ENCODE measurements at places on chromosomes 4 and X.

DNA sequence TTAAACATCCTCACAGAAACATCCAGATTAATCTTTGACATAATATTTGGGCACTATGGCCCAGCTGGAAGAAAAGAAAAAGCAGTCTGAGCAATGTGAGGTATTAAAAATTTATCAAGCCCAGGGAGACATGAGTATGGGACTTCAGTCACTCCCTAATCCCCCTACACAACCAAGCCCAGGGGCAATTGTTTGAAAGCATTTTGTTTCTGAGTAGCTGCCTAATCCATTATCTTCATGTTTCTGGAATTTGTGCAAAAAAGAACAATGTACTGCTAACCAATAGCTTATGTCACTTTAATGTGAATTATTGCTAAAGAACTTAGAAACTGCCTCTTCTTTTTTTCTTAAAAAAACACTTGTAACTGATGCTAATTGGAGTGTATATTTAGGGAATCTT is 360.7 kb downstream of the TEX13C start:
- no peak overlapping the region for H3K4me3 ChIP-seq
- H3K27ac ChIP-seq: no peak overlapping the region
- H3K4me1 ChIP-seq: no peaks in the 10 kb centered on the region
- H3K27me3 ChIP-seq: no peaks in the 10 kb centered on the region
- no peaks in the 10 kb centered on the region for H3K36me3 ChIP-seq

DNA sequence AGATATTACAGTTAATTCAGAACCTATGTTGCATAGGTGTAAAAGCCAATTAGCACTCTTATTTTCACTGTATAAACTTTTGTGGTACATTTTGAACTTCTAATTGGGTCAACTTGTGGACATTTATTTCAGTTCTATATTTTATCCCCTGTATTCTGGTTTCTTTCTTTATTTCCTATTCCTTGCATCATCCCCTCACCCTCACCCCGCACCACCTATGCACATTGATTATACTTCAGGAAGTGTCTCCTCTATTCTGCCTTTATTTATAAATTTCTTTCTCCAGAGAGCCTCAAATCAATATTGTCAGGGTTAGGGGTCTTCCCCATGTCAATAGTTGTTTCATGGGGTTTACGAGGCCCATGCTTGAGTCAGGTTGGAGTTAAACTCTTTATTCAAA is 83.1 kb downstream of the TEX13C start:
- H3K4me3 ChIP-seq: no peak overlapping the region
- DNase-seq: no peak
- no peak overlapping the region for H3K27ac ChIP-seq
- no peaks in the 10 kb centered on the region for H3K36me3 ChIP-seq
- H3K27me3 ChIP-seq: no peaks in the 10 kb centered on the region

DNA sequence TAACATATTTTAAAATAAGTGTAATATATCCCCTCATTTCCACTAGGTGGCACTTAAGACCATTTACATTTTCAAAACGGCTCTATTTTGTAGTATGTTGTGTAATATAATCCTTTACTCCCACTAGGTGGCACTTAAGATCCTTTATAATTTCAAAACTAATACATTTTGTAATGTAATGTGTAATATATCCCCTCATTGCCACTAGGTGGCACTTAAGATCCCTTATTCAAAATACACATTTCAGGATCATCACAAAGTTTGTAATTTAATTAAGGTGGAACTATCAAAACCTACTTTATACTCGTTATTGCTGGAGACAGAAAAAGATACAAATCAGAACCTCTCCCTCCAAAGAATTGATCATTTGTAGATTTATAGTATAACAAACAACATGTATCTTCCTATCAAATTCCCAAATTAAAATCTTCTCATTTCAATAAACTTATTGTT is 132.5 kb downstream of the ARHGAP6 start:
- H3K4me3 ChIP-seq: no peak overlapping the region
- no peaks in the 10 kb centered on the region for H3K4me1 ChIP-seq
- H3K27ac ChIP-seq: no peak overlapping the region
- H3K27me3 ChIP-seq: no peaks in the 10 kb centered on the region
- no peaks in the 10 kb centered on the region for H3K36me3 ChIP-seq

DNA sequence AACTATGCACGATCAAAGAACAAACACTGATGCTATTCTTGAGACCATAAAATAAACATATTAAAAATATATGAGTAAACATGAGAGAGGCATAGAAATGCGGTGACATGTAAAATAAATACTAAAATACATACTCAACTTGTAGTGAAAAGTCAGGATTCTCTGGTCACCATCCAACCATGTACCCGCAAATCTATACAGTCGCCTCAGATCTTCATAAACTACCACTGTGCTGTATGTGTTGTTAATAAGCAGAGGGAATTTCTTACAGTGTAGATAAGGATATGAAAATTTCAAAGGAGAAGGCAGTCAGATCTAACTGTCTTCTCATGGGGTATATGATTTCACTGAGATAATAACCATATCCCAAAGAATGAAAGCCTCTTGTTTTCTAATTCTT is 67.8 kb upstream of the FAM47B start:
- no peaks in the 10 kb centered on the region for H3K27me3 ChIP-seq
- no peaks in the 10 kb centered on the region for H3K36me3 ChIP-seq
- H3K4me3 ChIP-seq: no peak overlapping the region
- H3K27ac ChIP-seq: no peak overlapping the region

GRCh38 chrX:70096052-70096451 is 33.8 kb downstream of the OTUD6A start:
- H3K4me1 ChIP-seq: no peaks in the 10 kb centered on the region
- no peaks in the 10 kb centered on the region for H3K27me3 ChIP-seq
- no peak overlapping the region for H3K4me3 ChIP-seq
- no peak for DNase-seq
- no peak overlapping the region for H3K27ac ChIP-seq

- no peaks in the 10 kb centered on the region for H3K27me3 ChIP-seq
- no peak for DNase-seq
- no peak overlapping the region for H3K27ac ChIP-seq
- no peaks in the 10 kb centered on the region for H3K36me3 ChIP-seq
- no peak overlapping the region for H3K4me3 ChIP-seq
Observed at GRCh38 chrX:84729809-84730208, 227.6 kb upstream of the HDX start.

DNA sequence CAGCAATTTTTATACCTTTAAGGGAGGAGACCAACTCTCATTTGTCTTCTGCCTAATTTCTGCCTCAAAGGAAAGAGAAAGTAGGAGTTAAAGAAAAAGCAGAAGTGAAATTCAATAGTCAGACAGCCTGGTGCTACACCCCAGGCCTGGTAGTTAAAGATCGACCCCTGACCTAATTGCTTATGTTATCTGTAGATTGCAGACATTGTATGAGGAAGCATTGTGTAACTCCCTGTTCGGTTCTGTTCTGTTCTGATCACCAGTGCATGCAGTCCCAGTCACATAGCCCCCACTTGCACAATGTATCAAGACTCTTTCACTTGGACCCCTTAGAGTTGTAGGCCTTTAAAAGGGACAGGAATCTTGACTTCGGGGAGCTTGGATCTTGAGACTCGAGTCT is 335.9 kb upstream of the AR start:
- no peaks in the 10 kb centered on the region for H3K4me1 ChIP-seq
- no peak for DNase-seq
- H3K27ac ChIP-seq: no peak overlapping the region
- no peaks in the 10 kb centered on the region for H3K36me3 ChIP-seq
- no peaks in the 10 kb centered on the region for H3K27me3 ChIP-seq
- H3K4me3 ChIP-seq: no peak overlapping the region

- no peak overlapping the region for H3K4me3 ChIP-seq
- no peaks in the 10 kb centered on the region for H3K27me3 ChIP-seq
- H3K27ac ChIP-seq: no peak overlapping the region
- no peaks in the 10 kb centered on the region for H3K36me3 ChIP-seq
- H3K4me1 ChIP-seq: no peaks in the 10 kb centered on the region
Observed at GRCh38 chr4:155693015-155693663, 26.5 kb downstream of the GUCY1A1 start.

GRCh38 chr4:159413306-159413943 is 310.5 kb downstream of the RAPGEF2 start:
- no peak overlapping the region for H3K4me3 ChIP-seq
- H3K27me3 ChIP-seq: no peaks in the 10 kb centered on the region
- no peak for DNase-seq
- no peaks in the 10 kb centered on the region for H3K4me1 ChIP-seq

- H3K27ac ChIP-seq: no peak overlapping the region
- no peaks in the 10 kb centered on the region for H3K27me3 ChIP-seq
- H3K4me3 ChIP-seq: no peak overlapping the region
Observed at GRCh38 chrX:23103546-23103945, 103.8 kb downstream of the DDX53 start.

DNA sequence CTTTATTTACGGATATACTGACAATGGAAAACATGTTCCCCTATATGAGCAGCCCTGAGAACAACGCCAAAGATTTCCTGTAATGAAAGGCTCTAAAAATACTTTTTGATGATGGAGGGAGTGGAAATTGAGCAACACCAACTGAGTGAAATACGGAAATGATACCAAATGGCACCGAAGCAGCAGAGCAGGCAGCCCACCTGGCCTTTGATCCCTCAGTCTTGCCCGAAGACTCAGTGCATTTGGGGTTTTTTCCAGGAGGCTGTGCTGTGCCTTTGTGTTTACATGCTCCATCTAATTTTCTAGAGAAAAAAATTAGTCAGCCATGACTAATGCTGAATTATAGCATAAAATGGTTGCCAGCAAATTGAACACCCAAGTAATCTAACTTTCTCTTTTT is 169.9 kb upstream of the RBPJ start:
- H3K4me3 ChIP-seq: no peak overlapping the region
- H3K36me3 ChIP-seq: no peaks in the 10 kb centered on the region
- no peak for DNase-seq
- H3K4me1 ChIP-seq: no peaks in the 10 kb centered on the region
- no peaks in the 10 kb centered on the region for H3K27me3 ChIP-seq
- H3K27ac ChIP-seq: no peak overlapping the region

DNA sequence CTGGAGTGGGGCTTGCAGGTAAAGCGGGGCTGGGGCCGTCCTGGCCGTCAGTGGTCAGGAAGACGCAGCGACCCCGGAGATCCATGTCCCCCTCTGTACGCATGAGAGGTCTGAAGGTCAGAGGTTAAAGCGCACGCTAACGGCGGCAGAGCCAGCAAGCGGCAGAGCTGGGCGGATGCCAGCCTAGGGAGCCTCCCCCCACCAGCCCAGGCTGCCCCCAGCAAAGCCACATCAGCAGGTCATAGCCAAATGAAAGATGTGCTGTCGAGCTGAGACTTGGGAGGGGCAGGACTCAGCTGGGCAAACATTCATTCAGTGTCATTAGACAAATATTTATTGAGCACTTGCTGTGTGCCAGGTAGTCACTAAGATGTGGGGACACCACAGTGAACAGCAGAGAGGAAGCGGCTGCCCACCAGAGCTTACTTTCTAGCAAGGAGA is 593 bp upstream of the JAKMIP1 start:
- H3K27ac ChIP-seq: no peak overlapping the region
- H3K4me1 ChIP-seq: peaks cover 28% of the 10 kb centered on the region
- no peaks in the 10 kb centered on the region for H3K27me3 ChIP-seq
- no peaks in the 10 kb centered on the region for H3K36me3 ChIP-seq

DNA sequence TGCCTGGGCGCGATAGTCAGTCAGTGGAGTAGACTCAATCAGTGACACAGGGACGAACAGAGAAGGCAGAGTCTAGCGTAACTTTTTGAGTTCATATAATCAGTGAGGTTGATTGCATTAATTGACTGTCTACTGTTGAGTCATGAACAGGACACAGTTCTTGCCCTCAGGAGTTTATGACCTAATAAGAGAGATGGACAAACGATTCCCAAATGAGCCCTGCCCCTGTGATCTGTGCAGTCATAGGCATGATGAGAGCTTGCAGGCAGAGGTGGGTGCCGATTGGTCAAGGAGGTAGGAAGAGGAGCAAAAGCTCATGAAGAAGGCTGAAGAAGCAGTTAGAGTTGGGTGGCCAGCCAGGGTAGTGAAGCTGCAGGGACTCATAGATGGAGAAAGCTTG is 57.1 kb downstream of the ADD1 start:
- DNase-seq: no peak
- H3K27ac ChIP-seq: no peak overlapping the region
- no peak overlapping the region for H3K4me3 ChIP-seq
- peaks cover 46% of the 10 kb centered on the region for H3K36me3 ChIP-seq
- no peaks in the 10 kb centered on the region for H3K27me3 ChIP-seq
- H3K4me1 ChIP-seq: no peaks in the 10 kb centered on the region

DNA sequence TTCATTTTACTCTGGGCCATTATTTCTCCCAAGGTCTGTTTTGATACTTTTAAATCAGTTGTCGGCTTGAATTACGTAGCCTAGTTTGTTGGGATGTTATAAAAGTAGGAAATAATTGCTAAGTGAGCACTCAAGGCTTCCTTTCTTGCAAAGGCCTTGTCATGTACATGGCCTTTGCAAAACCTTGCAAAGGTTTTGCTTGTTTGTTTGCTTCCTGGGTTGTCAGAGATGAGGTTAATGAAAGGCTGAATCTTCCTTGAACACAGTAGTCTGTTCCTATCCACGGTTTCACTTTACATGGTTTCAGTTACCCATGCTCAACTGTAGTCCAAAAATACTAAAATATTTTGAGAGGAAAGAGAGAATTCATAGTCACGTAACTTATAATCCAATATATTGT is 113.5 kb downstream of the NAA11 start:
- H3K36me3 ChIP-seq: no peaks in the 10 kb centered on the region
- no peaks in the 10 kb centered on the region for H3K4me1 ChIP-seq
- peak overlapping the region; percentile 78 for H3K27ac ChIP-seq
- no peak for DNase-seq
- H3K4me3 ChIP-seq: no peak overlapping the region

- no peaks in the 10 kb centered on the region for H3K4me1 ChIP-seq
- H3K4me3 ChIP-seq: no peak overlapping the region
- no peak for DNase-seq
- H3K27me3 ChIP-seq: no peaks in the 10 kb centered on the region
- H3K36me3 ChIP-seq: no peaks in the 10 kb centered on the region
Observed at GRCh38 chrX:23434356-23434884, 99.8 kb downstream of the PTCHD1 start.

GRCh38 chr4:89727238-89727637 is 109.7 kb downstream of the SNCA start:
- no peaks in the 10 kb centered on the region for H3K36me3 ChIP-seq
- H3K4me3 ChIP-seq: no peak overlapping the region
- no peaks in the 10 kb centered on the region for H3K4me1 ChIP-seq

DNA sequence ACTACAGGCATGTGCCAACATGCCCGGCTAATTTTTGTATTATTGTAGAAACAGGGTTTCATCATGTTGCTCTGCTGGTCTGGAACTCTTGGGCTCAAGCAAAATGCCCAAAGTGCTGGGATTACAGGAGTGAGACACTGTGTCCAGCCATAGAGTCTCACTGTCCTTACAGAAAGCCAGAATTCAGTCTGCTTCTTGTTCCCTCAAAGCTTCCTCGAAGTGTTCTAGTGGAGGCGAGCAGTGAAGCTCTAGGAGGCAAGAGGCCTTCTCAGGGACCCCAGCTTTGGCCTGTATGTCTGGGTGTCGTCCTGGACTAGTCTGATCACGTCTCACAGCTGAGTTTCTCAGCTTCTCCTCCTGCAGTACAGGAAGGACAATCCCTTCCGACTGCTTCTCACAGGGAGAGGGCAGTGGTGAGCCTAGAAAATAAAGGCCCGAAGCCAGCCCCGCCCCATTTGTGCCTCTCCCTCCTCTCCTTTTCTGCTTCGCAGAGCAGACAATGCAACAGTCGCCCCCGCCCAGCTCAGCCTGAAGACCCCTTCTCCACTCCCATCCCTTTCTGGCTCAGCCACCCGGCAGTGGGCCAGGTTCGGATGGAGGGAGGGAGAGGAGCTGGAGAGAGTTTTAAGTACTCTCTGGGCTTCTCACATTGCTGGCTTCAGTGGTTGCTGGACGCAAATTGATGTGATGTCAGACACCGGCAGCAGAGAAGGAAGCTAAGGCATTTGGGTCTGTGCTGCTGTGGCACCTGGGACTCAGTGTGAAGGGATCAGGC is 11.1 kb upstream of the FAM3A start:
- H3K4me1 ChIP-seq: peaks cover 24% of the 10 kb centered on the region
- DNase-seq: no peak
- no peaks in the 10 kb centered on the region for H3K36me3 ChIP-seq
- no peaks in the 10 kb centered on the region for H3K27me3 ChIP-seq

All from CD8-positive, alpha-beta memory T cell (primary cell).